ENCODE measurements at places on chromosomes 7 and 10.

DNA sequence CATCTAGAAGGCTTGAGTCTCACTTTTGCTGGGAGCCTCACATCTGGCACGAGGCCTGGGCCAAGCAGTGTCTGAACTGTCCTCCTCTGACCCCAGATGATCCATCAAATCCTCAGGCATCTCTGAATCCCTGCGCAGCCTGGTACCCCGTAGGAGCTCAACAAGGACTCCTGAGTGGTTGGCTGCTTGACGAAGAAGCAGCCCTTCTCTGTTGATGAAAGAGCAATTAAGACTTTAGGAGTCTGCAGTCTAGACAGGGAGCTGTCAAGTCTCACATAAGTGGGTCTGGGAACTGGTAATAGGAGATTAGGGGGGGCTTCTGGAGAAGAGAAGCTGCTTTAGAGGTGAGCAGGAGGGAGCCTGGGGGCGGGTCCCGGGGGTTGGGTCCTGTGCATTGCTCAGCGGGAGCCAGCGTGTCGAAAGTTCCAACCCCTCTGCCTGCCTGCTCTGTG is 326.0 kb downstream of the RPS24 start:
- no peak for DNase-seq

DNA sequence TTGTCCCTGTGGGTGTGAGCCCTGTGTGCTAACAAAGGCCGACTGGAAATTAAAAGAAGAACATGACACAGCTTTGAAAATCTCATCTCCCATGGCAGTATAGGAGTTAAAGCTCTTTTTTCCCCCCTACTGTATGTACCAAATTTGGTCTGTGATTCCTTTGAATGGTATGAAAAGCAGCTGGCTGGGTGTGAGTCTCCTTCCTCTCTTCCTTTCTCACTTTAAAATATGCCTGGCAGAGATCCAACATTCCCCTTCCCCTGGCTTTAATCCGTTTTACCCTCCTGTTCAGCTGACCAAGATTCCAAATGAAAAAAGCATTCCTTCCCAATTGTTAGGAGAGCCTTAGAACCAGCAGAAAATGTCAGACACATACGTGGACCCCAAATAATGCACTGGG is 225.0 kb upstream of the CELF2 start:
- no peak for DNase-seq

- DNase-seq, result no peak
Observed at GRCh38 chr7:45088821-45089340, at the start of gene NACAD. Gene NACAD (minus strand): TSS chr7:45088969. CDS start chr7:45088894, 75 bp downstream.

DNA sequence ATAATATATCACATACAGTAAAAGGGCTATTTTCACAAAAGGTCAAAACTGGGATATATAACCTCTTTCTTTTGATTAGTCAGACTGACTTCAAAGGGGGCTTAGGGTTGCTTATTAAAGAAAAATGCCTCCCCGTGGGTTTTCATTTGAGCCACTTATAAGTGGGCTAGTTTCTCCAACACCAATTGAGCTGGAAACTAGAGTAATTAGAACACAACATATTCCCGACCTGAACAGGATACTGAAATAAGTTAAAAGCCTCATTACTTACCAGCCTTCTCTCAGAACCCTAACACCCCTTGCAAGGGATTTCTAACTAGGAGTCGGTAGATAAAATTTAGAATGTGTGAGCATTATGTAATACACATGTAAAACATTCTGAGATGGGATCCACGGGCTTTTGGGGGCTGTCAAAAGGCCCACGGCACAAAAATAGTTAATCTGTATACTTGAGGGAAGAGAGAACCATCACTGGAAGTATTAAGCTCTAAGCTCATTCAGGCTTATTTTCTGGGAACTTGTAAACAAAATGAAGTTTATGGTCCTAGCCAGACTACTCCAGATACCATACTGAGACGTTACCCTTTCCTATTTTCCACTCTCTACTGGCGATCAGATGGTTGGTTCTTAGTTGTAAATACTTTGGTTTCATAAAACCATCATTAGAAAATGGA is 29.3 kb upstream of the KMT2E start:
- DNase-seq, result no peak

- no peak for DNase-seq
Observed at GRCh38 chr10:115975506-115975905, 297.5 kb downstream of the GFRA1 start.

GRCh38 chr7:142797391-142798377 is 26.9 kb downstream of the PRSS2 start:
- DNase-seq, result no peak

DNA sequence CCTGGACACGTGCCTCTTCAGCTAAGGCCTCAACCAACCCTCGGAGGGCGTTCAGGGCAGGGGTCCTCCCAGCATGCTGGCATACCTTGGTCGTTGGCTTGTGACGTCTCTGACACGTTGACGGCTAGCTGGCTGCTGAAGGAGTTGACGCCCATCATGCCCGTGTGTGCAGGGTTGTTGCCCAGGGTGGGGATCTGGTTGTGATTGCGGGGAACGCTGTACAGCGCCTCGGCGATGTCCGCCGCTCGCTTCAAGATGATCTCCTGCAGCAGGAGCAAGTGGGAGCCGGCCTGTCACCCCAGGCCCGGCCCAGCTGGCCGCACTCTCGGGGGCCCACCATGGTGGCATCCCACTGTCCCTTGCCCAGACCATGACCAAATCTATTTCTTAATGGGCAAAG is 122.0 kb downstream of the EBF3 start:
- DNase-seq, result no peak

DNA sequence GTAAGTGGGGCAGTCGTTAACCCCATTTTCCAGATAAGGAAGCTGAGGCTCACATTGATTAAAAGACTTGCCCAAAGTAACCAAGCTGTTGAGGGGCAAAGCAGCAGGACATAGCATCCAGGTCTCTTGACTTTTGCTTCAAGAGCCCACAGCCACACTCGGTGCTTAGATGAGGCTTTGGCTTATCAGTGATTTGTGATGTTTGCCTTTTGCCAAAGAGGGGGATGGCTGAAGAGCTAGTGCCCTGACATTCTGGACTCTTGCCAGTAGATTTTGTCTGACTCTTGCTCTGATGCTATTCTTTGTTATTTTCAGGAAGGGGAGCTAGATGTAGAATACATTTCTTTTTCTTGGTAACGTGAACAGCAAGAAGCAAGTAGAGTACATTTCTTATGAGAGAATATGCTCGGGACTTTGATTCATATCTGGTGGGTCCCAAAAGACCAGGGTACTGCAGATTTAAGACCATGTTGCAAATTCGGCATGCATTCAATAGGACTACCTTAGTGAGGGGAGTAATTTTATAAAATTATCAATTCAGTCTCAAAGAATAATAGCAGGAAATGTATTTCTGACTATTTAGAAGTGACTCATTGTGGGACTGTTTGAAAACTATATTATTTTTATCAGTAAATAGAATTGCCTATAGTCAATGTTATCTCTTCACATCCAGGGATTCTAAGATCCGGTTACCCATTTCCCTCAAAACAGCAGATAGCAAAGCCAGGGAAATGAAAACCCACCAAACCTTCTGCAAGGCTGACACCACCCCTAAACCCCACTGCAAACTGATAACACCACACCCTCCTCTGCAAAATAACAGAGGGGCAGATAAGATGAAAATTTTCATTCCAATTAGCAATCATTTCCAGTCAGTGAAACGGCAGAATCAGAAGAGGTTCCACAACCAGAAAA is 180.0 kb upstream of the BMPER start:
- no peak for DNase-seq

- DNase-seq, result no peak
Observed at GRCh38 chr10:74624501-74624900, 201.9 kb upstream of the KAT6B start.

DNA sequence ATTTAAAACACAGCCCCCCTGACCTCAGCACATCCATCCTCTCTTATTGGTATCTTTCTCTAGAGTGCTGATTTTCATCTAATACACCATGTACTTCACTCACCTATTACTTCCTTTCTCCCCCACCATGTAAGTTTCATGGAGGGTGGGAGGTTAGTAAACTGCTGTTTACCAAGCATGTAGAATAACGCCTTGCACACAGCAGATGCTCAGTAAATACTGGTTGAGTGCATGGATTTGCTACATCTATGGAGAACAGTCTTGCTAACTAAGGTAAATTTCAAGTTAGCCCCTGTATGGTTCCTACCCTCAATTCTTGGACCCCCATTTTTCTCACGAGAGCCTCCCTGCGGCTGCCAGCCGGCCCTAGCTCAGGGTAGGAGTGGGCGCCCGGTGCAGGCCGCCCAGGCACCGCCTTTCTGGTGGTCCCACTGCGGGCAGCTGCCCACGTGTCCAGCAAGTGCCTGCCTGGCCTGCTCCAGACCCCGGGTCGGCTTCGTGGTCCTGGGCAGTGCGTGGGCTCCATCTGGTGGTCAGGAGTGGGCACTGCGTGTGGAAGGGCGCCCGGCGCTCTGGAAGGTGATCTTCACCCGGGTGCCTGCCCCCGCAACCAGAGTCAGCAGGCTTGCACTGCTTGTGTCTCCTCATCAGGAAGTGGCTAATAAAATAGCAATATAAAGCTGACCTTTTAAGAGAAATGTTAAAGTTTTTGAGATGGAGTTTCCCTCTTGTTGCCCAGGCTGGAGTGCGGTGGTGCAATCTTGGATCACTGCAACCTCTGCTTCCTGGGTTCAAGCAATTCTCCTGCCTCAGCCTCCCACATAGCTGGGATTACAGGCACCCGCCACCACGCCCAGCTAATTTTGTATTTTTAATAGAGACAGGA is 63.4 kb upstream of the DNAJB6 start:
- DNase-seq, result peak; percentile 16

GRCh38 chr10:31908157-31908556 is 20.5 kb downstream of the ARHGAP12 start:
- no peak for DNase-seq

DNA sequence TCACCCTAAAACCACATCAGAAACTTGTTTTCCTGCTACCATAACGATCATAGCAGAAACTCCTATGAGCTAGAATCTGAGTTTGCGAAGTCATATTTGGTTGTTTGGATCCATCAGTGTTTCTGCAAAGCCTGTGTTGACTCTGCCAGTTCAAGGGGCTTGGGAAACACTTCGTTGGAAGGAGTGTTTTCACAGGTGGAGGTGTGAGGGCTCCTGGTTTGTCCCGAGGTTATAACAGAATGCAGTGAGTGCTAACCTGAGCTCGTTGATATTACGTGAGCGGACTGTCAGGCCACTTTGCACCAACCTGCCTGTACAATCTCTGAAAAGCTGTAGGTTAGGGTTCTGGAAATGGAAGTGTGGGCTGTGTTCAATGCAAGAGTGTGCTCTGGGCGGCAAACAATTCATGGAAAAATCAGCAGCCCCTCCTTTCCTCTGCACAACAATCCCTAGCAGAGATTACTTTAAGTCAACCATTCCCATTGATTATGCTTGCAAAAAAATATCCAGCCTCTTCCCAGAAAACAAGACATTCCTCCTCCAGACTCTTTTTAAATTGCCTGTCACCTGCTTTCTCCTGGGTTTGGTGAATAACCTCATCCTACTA is 622.0 kb downstream of the TYW1 start:
- DNase-seq, result no peak

GRCh38 chr7:150903606-150904005 is 51.3 kb downstream of the AOC1 start:
- DNase-seq, result no peak

DNA sequence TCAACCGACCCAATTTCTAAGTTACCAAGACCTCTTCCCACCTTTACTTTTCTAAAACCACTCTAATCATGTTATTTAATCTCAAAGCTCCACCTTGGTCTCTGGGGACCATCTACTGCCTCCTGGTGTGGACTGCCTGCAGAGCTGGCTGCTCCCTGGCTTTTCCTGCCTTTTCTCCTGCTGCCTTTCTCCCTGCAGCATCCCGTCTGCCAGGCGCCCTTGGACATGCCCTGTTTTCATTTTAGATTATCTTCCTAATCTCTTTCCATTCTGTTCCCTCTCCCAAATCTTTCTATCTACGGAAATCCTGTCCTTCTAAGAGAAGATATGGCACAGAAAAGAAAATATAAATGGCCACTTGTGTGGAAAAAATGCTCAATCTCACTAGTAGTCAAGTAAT is 23.1 kb downstream of the TCAF1 start:
- DNase-seq, result no peak

- DNase-seq, result no peak
Observed at GRCh38 chr7:756231-756927, 29.3 kb upstream of the PRKAR1B start.

DNA sequence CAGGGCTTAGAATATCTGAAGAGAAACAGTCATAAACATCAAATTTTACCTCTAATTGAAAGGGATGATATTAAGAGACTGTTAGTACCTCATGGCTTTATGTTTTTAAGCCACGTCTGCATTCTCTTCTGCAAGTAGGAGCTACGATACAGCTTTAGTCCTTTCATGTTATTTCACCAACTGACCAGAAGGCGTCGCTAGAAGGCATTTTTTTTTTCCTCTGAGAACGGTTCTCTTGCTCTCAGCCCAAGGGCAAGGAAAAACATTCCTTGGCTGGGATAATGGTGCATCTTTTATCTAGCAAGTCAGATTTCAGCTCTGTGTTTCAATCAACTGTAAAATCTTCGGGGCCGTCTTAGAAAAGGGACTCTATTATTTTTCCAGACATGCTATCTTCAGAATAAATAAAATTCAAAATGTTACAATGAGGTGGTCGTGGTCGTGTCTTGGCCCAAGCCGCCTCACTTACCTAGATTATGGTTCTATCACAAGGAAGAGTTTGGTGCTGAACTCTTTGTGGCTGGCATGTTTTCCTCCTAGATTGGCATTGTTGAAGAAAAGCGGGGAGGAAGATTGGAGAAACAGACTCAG is 41.6 kb upstream of the LYZL2 start:
- DNase-seq, result no peak

GRCh38 chr10:124508907-124509454 is 47.4 kb downstream of the LHPP start:
- DNase-seq, result no peak

GRCh38 chr7:100604976-100605911 is 3.1 kb downstream of the PCOLCE start:
- DNase-seq, result no peak

DNA sequence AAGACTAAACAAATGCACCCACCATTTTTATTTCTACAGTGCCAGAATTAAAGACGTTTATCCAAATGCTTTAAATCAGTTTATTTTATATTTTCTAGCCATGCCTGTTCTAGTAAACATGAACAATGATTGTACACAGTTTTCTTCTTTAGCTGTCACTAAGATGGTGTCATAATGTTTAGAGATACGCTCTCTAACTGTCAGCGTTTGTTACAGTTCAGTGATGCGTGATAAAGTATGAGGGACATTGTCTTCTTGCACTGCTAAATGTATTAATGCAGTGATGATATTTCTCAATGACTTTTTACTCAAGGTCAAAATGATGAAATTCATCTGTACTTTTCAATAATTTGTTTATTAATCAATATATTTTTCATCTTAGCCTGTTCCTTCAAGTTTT is 513.6 kb downstream of the ATRNL1 start:
- DNase-seq, result no peak

- DNase-seq, result no peak
Observed at GRCh38 chr7:7564323-7564780, 2.3 kb upstream of the MIOS start.

GRCh38 chr7:106874076-106874475 is 9.0 kb downstream of the PIK3CG start:
- DNase-seq, result no peak

DNA sequence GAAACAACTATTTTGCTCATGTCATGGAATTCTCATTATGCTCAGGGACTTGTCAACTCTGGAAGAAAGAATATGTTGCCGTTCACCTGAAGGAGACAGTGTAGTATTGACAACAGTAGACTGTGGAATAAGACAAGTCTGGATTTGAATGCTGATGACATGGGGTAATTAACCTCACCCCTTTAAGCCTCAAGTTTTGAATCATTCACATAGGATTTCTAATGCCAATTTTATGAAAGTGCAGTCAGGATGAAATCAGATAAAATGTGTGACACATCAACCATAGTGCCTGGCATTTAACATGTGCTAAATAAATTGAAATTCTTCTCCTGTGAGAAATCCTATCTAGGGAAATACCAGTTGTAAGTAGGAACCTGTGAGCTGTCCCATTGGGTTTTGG is 305.8 kb downstream of the KIF20B start:
- no peak for DNase-seq
